ENCODE measurements at places on chromosomes 11 and 22.

- no peak for DNase-seq
These were observed 150.3 kb upstream of the NCAM1 start for GRCh38 chr11:112810951-112811350.

DNA sequence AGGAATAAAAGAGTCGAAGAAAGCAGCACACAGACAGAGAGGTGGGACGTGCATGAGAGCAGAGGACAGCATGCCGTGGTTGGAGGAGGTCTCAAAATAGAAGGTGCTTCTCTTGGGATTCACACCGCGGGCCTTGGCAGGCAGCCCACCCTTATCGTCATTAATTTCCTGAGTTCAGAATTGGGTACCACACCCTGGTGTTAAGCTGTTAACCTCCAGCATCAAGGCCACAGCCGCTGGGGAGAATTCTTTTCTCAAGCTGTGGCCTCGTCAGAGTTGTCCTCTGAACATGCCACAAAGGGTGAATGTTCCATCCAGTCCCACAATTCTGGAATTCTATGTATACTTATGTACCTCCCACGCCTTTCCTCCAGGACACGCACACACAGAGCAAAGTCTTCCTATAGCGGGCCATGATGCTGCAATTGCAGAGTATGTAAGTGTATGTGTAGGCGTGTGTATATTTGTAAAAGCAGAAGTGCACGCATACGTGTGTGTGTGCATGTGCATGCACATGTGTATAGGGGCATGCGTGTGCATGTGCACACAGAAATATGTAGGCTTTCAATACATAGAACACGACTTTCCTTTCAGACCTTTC is 39.0 kb downstream of the ADAMTS8 start:
- DNase-seq: no peak

DNA sequence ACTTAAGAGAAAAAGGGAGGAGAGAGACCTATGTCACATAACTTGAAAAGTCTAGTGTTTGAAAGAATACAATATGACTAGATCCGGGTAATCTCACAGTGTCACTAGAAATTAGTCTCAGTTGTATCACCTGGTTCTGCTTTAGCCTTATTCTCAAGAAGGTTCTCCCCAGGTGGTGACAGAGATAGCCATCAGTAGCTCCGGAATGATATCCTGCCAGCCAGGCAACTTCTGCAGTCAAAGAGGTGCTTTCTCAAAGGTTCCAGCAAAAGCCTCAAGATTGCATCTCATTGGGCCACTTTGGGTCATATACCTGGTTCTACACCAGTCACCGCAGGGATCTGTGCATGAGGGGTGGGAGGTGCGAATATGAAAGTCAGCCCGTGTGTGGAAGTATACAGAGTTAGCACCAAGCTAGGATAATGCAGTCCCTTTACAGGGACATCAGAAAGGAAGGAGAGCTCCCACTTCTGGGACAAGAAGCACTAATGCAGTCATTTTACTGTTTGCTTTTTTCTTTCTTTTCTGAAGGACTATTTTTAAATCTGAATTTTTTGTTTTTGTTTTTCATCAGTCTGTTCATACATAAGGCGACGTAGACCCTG is 61.1 kb downstream of the CYB5R2 start:
- no peak for DNase-seq

GRCh38 chr11:5380740-5381342 is 2.8 kb upstream of the OR51M1 start:
- DNase-seq: peak; percentile 8

GRCh38 chr11:62108017-62108750 is 15.6 kb upstream of the INCENP start:
- DNase-seq: peak; percentile 83

All from NCI-H510A treated with DMSO at 0.1 percent for 48 hours (cell line).